A549 treated with RU486 at 1 μM for 4 hours (cell line): ENCODE measurements at places on chromosomes 2 and 18. TPM values are rescaled to one million over a fixed set of nuclear protein-coding genes. Genes with fewer than 3 reads are reported as not detected.

TEX44 gene
- not detected in 5 replicates for total RNA-seq

ALPI gene
- not detected in 5 replicates for total RNA-seq

CFAP65 gene
- 0.05 to 0.32 TPM (median 0.16 TPM) in 5 replicates for total RNA-seq

MYO1B gene
- total RNA-seq, result 56.1 to 89.4 TPM (median 67.4 TPM) in 5 replicates

ECEL1 gene
- 0.19 to 0.74 TPM (median 0.23 TPM) in 5 replicates for total RNA-seq

CENPA gene
- 47.2 to 64.0 TPM (median 55.1 TPM) in 5 replicates for total RNA-seq
